LHCN-M2 (cell line): ENCODE measurements at places on chromosomes 6 and 20.

- no peak for DNase-seq
Observed at GRCh38 chr6:37517411-37517812, 17.7 kb upstream of the CCDC167 start.

DNA sequence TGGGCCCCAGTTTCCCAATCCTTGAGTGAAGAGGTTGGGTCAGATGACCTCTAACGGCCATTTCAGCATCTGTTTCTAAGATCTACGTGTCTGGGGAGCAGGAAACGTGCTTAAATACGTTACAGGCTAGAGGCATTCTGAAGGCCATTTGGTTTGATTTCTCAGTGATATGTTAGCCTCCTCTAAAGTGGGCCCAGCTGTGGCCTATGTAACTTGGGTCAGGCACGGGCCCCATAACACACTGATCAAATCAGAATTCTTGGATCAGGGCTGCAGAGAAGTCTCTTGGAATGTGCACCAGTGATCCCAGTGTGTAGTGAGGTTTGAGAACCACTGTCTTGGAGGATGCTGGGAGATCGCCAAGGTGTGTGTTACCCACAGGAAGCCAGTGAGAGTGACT lies 36.1 kb upstream of the TGM3 start:
- no peak for DNase-seq

DNA sequence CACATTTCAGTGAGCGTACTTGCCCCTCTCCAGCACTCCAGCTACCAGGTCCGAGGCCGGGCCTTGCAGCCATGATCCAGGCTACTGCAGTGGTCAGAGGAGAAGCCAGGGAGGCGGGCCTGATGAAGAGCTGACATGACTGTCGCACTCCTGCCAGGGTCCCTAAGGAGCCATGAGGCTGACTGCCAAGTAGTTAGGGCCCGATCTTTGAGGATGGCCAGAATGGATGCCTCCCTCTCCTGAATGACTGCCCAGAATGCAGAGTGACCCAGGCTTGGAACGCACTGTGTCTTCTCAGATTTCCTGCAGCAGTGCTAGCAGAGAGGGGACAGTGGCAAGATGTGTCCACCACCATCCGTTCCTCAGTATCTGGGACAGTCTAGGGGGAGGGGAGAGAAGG lies 24.7 kb upstream of the LRFN2 start:
- DNase-seq: no peak

GRCh38 chr6:22766979-22767378 lies 197.6 kb downstream of the HDGFL1 start:
- peak; percentile 31 for DNase-seq

- DNase-seq: no peak
Observed at GRCh38 chr6:11126876-11127275, 15.4 kb upstream of the ERVFRD-1 start.

GRCh38 chr20:45934046-45934585 lies 367 bp upstream of the PCIF1 start:
- DNase-seq: peak; percentile 43

GRCh38 chr6:133208183-133208755 lies 32.9 kb upstream of the EYA4 start:
- DNase-seq: peak; percentile 83

DNA sequence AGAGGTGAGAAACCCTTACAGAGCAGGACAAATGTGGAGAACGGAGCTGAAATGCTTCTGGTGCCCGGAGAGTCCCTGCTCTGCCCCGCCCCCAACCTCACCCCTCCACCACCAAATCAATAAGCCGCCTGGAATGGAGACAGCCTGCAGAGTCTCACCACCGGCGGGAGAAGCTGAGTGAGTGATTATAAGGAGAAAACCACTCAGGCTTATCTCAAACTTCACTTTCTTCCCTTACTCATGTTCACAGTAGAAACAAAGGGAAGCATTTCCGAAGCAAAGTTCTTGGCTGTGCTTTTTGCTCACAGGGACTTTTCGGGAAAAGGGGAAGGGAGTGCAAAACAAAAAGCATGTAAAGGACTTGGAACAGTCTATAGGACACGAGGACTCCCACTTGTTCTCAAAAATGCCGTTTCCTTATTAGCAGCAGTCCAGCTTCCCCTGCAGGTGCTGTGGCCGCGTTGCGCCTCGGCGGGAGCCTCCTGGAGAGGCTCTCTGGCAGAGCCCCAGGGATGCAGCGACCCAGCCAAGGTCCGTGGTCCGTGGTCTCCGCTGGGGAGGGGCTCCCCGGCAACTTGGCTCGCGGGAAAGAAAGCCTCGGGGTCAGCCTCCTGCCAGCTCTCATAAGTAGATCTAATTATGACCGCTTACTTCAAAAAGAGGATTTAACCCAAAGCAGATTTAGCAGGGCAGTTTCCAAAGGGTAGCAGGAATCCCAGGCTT lies 64.8 kb upstream of the TMEM30A start:
- no peak for DNase-seq

- no peak for DNase-seq
Observed at GRCh38 chr6:47151232-47151898, 109.2 kb upstream of the ADGRF1 start.

DNA sequence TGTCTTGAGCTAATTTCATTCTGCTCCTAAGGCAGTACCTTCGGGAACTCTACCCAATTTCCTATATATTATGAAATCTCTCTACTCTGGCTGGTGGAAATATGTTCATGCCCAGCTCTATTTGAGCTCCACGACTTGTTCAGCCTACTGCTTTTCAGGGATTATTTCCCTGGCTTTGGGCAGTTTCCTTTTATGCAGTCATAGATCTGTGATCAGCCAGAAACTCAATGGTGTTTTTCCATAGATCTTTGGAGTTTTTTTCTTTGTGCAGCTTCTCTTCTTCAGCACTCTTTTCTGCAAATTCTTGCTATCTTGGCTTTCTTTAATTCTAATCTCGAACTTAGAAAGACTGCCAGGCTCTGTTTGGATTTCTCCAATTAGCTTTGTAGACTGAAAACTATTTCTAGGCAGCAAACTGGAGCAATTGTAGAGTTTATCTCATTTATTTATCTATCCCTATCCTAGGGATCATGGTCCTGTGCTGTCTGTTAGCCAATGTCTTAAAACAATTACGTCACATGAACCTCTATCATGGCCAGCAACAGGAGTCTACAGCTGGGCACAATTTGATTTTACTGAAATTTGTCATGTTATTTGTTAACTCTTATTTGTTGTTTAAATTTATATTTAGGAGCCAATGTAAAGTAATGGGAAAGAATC lies 328.4 kb downstream of the BCKDHB start:
- no peak for DNase-seq

GRCh38 chr6:153312634-153313033 lies 181.6 kb upstream of the RGS17 start:
- peak; percentile 70 for DNase-seq

DNA sequence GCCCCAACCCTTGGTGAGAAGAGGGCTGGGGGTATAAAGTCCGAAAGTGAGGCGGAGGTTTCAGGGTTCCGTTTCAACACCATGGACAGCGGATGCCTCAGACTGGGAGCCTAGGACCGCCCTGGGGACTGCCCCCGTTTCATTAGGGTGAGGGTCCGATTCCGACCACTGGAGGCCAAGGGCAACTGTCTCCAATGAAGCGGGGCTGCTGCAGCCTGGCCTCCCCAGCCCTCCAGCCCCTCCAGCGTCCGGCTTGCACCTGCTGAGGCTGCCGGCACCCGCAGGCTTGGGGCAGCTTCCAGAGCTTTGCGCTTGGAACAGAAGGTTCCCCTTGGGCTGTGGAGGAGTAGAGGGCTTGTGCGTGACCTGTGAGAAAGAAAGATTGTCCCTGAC lies 39.9 kb downstream of the YTHDF1 start:
- DNase-seq: no peak

DNA sequence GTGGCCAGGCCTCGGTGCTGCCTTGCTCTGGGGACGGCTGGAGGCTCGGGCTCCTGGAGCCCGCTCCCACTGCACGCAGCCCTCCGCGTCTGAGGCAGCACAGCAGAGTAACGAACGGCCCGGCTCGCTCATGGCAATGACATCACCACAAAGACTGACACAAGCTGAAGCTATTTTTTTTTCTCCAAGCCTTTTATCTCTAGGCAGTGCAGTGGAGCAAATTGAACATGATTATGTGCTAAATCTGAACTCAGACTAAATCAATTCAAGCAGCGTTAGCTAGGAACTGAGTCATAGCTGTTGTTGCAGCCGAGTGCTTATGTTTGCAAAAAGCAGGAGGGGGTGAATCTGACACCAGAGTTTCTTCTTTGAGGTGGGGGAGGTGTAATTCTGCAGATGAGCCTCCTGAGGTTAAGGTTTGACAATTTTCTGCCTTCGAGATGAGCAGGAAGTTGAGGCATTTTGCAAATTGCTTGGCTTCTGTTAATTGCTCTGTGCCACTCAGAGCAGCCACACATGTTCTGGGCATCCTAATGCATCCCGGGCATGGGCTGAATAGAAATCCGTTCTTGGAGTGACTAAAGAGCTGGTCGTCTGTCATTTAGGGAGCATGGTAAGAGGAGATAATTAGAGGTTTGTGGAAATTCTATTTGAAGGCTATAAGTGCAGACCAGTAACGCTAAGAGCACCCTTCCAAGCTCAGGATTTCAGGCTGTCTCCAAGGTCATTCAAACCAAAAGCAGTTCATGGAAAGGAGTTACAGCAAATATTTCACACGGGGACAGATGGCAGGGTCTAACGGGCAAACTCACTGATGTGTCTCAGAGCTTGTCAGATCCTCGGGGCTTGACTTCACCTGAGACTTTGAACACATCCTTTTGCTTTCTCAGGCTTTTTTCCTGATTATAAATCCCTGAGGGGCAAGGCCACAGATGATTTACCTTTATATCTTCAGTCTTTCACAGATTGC lies 155.1 kb upstream of the ENPP5 start:
- DNase-seq: peak; percentile 60

GRCh38 chr6:30821862-30822784 lies 62.2 kb upstream of the DDR1 start:
- peak; percentile 54 for DNase-seq

- peak; percentile 32 for DNase-seq
Observed at GRCh38 chr20:36461600-36462439, 79.5 kb upstream of the MYL9 start.

GRCh38 chr6:21856456-21856825 lies 262.9 kb downstream of the SOX4 start:
- DNase-seq: peak; percentile 40

- DNase-seq: no peak
Observed at GRCh38 chr6:106451439-106451838, 90.9 kb downstream of the CRYBG1 start.

DNA sequence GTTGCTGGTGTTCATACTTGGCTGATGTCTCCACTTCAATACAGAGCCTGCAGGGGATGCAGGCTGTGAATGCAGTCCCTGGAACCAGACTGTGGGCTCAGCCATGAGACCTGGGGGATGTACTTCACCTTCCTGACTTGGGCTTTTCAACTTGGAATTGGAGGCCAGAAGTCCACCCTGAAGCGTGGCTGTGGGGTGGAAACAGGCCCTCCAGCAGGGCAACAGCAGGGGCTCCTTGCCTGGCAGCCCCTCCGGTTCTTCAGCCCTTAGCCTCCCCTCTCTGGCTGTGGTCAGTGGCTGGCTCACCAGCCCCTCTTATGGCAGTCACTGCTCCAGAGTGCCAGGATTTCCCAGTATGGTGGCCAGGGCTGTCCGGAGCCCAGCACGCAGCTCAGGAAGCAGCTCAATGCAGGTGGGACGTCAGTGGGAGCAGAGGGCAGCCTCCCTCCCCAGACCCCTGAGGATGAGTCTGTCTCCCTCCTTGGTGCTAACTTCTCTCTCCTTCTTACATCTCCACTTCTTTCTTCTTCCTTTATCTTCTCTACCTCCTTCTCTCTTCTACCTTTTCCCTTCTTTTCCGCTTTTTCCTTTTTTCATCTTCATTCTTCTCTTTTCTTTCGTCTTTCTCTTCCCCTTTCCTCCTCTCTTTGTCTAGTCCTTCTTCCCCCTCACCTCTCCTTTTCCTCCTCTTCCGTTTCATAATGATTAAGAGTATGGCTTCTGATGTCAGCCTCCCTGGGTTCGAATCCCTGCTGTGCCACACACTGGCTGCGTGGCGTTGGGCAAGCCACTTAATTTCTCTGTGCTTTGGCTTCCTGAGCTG lies 45.3 kb downstream of the SLC52A3 start:
- DNase-seq: no peak

DNA sequence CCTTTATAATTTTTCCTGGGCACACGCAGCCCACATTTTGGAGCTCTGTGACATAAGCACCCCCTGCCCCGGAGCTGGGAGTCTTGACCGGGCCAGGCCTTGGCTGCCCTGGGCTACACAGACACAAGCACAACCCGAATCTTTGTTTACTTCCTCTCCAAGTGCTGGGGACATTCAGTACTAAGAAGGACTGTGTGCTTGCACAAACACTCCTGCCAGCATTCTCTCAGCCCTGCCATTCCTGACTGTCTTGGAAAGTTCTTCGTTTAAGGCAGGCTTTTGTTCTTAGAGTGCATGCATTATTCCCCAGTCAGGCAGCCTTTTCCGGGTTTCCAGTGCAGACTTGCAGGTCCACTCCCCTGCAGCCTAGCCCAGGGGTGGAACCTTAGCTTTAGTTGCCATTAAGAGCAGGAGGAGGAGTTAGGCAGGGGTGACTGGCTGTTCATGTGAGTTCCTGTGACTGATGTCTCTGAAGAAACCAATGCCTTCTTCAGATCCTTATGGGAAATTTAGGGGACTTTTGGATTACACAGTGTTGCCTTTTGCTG lies 28.6 kb downstream of the FOXO3 start:
- peak; percentile 84 for DNase-seq

GRCh38 chr6:29628419-29629281 lies 4.3 kb downstream of the GABBR1 start:
- DNase-seq: peak; percentile 71

- DNase-seq: no peak
Observed at GRCh38 chr6:110447761-110448160, 28.7 kb downstream of the SLC22A16 start.

DNA sequence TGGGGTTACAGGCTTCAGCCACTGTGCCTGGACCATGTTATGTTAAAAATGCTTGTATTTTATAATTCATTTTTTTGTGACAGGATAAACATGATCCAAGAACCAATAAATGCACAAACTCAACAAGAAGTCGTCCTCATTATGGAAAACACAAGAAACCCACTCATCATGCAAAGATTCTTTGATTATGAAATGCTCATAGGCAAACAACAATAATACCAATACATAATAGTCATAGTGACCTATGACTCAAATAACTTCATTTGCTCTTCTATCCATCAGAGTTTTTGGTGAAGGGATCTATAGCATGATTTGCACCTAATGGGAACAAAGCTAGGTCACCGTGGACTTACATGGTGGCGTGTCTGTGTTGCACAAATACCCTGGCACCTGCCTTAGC lies 217.1 kb upstream of the THEMIS start:
- no peak for DNase-seq

DNA sequence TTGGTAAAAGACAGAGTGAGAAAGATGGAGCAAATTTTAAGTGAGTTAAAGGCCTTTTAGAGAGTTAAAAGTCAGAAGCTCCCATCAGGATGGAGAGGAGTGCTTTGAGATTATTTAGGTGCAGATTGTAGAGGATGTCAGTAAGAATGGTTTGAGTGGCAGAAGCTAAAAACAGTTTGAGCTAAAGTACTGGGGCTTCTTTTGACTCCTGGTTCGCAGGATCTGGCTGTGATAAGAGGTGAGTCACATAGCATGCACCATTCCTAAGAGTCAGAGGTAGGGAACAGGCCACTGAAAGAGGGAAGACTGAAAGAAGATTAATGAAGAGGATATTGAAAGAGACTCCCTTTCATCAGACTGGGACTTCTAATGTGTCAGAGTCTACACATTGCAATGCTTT lies 1047.9 kb upstream of the MAP3K7 start:
- no peak for DNase-seq
